Lower leg skin (tissue), 4 donors: ENCODE measurements at places on chromosomes 11 and 22. TPM values are rescaled to one million over a fixed set of nuclear protein-coding genes. Genes with fewer than 3 reads are reported as not detected.

GRCh38 chr11:112265659-112266409, 5.2 kb upstream of the PLET1 start:
- no peak for DNase-seq

DNA sequence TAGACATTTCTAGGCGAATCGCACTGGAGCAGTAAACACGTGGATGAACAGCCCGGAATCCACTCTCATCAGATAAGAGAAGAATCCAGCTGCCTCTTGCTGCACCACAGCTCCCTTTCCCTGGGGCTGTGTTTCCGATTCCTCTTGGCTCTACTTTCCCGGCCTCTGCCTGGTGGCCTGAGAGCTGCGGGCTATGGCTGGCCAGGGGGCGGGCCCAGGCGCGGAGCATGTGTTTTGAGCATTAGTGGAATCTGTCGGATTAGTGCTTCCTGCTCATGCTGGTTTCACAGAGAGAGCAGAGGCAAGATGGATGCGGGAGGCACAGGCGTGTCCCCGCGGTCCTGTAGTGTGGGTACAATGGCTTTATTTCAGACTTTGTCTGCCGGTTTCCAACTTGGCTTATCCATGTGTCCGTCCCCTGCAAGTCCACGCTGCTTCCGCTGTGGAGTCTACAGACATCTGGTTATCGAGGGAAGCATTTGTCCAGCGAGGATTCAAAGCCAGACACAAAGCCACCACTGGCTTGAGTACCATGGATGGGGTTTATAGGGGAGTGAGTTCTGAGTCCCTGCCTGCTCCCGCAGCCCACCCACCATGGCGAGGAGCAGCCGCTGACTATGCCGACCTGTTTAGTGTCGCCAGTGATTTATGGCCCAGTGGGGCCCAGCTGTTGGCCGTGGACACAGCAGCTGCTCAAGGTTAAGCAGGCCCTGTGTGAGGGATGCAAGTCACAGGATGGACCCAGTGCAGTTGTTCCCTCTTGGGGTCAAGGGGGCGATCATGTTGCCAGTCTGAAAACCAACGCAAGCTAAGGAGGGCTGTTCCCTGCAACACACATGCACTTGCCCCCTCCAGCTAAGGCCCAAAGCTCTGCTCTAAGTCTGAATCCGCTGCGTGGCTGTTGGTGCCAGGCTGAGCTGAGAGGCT, 43.3 kb upstream of the EP300 start:
- DNase-seq = peak; percentile 34

TNNI2 gene
- 10.7 TPM for total RNA-seq

- DNase-seq = no peak
Observed at GRCh38 chr11:66626926-66627325, 10.5 kb downstream of the RBM14 start.

TMEM121B gene
- total RNA-seq = 1.6 TPM

- no peak for DNase-seq
Observed at GRCh38 chr11:44564166-44564565, 1.3 kb upstream of the CD82 start.

GRCh38 chr11:11813288-11813962, 28.3 kb upstream of the USP47 start:
- no peak for DNase-seq

SCARF2 gene
- total RNA-seq = 9.6 TPM

- no peak for DNase-seq
Observed at GRCh38 chr11:68140496-68141245, 19.5 kb upstream of the CHKA start.

GRCh38 chr22:35064664-35065063, 1.3 kb upstream of the ISX start:
- peak; percentile 34 for DNase-seq

PLAAT5 gene
- total RNA-seq = 1.1 TPM

DNA sequence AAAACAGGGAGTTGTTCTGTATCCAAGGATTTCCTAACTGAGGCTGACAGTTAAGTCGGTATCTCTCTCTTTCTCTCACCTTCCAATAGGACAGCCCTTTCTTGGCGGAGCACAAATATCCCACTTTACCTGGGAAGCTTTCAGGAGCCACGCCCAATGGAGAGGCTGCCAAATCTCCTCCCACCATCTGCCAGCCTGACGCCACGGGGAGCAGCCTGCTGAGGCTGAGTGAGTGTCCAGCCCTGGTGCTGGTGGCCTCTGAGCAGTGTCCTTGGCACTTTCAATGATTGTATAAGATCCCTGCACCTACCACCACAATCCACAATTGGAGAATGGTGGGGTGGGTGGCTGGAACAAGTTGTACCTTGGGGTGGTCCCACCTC, 33.7 kb downstream of the CYB5R2 start:
- DNase-seq = peak; percentile 83

DNA sequence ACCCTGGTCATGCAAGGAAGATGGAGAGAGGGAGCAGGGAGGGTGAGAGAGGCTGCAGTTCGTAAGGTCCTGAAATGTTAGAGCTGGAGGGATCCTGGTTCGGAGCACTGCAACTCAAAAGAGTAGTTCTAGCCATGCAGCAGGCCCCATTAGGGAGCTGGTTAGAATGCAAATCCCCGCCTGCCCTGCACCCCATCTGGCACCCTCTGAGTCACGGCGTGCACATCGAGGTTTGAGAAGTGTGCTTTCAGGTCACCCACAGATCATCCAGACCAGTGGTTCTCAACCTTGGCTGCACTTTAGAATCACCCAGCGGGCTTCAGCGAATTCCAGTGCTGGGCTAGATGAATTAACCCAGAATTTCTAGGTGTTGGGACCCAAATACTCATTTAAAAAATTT, 48.2 kb downstream of the ST3GAL4 start:
- DNase-seq = no peak

DNA sequence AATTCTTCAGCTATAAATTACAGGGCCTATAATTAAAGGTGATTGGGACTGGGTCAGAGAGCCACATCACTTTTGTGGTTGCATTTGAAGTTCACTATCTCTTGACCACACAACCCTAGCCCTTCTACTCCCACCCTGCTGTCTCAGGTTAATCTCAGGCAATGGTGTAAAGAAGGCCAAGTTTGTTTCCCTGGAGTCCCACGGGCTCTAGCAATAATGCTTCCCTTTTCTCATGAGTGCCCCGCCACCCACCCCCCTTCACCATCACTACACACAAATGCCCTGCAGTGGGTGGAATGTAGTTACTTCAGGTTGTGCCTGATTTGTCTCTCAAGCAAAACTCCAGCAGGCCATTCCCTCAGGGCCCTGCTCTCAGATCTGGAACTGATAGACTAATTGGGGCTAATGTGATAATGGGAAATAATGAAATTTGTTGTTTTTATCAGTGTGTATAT, 1.8 kb upstream of the EHF start:
- DNase-seq = no peak

DNA sequence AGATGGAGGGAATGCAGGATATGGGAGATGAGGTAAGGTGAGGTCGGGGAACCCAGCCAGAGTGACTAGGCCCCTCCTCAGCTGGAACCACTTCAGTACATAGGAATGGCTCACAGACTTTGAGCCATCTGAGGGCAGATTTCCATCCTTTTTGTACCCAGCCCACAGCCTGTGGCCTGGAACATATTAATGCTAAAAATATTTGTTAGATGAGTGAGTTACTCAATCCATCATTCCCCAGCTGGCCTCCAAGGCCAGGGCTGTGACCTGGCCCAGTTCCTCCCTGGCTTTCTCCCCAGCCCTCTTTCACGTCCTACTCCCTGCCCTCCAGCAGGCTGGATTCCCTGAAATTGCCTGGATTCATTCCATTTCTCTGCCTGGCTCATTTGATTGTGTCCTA, 57.2 kb upstream of the PRDM11 start:
- DNase-seq = peak; percentile 95

DNA sequence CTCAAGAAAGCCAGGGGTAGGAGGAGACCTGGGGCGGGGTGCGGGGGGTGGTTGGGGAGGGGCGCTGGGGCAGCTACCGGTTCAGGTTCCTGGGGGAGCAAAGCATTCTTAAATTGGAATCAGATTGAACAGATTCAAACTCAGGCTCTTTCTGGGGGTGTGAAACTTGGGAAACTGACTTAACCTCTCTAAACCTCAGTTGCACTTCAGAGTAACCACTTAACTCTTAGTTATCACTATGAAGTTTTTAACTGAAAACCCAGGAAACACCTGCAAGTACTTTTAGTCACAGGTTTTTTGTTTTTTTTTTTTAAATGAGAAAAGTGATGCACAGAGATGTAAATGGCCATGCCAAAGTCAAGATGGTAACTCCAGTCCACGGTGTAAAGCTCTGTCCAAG, 72.0 kb downstream of the RCN1 start:
- no peak for DNase-seq

GRCh38 chr11:2592559-2593392, 107.0 kb downstream of the KCNQ1OT1 start:
- no peak for DNase-seq

BLID gene
- not detected for total RNA-seq

MS4A6A gene
- 11.7 TPM for total RNA-seq

GRCh38 chr11:33896911-33897310, 5.0 kb upstream of the LMO2 start:
- no peak for DNase-seq

GRCh38 chr11:65574811-65575567, 864 bp upstream of the EHBP1L1 start:
- DNase-seq = no peak

SPECC1L gene
- total RNA-seq = 17.6 TPM

GRCh38 chr11:82557274-82557673, 176.4 kb downstream of the FAM181B start:
- no peak for DNase-seq

GRCh38 chr11:67629386-67630227, at the start of gene NUDT8:
Gene NUDT8 (minus strand): TSS chr11:67629937. CDS start chr11:67629911, 26 bp downstream.
- peak; percentile 75 for DNase-seq

UCP2 gene
- 9.4 TPM for total RNA-seq

- DNase-seq = no peak
Observed at GRCh38 chr11:112004389-112004788, 20.8 kb upstream of the DLAT start.

- no peak for DNase-seq
Observed at GRCh38 chr22:33194529-33195077, 136.4 kb upstream of the SYN3 start.

ZNF280A gene
- not detected for total RNA-seq

TNNT3 gene
- 6.6 TPM for total RNA-seq

DNA sequence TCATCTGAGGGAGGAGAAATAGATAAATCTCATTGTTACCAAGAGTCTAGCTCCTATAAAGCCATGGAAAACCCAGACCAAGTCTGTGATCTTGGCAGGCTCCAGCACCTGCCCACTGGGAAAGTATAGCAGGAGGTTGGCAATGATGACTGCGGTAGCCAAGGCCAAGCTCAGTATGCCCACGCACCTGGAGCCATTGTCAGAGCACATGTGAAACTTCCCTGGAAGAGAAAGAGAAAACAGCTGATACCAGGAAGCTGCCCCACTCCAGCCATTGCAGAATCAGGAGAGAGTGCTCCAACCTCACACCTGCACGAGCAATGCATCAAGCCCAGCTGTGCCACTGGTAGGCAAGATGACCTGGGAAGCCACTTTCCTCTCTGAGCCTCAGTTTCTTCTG, 62.2 kb upstream of the HEPHL1 start:
- no peak for DNase-seq

CENPM gene
- total RNA-seq = 7.3 TPM

- peak; percentile 81 for DNase-seq
Observed at GRCh38 chr22:46905415-46905814, 143.0 kb downstream of the TBC1D22A start.

PTGDR2 gene
- total RNA-seq = 0.64 TPM

AMOTL1 gene
- 72.0 TPM for total RNA-seq

- no peak for DNase-seq
Observed at GRCh38 chr11:126662035-126662790, 306.7 kb downstream of the ST3GAL4 start.

DNA sequence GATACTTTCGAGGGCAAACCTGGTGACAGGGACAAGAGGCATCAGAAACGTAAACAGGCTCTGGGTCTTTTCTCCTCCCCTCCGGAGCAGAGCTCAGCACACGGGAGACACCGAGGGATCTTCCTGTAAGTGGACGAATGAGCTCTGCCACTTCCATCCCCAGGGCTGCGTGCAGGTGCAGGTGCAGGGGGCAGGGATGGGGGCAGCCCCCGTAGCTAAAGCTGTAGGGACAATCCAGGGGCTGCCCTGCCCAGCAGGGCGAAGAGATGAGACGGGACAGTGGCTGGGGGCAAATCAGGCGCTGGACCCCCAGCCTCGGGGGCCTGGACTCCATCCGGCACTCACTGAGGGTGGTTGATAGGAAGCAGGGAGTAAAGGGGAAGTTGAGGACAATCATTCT, 505.4 kb downstream of the BRD1 start:
- DNase-seq = peak; percentile 63

- no peak for DNase-seq
Observed at GRCh38 chr11:27242591-27242990, 120.4 kb downstream of the CCDC34 start.

ELFN2 gene
- 0.38 TPM for total RNA-seq

OR2AT4 gene
- not detected for total RNA-seq

- no peak for DNase-seq
Observed at GRCh38 chr11:70623906-70624597, 225.7 kb downstream of the CTTN start.

DNA sequence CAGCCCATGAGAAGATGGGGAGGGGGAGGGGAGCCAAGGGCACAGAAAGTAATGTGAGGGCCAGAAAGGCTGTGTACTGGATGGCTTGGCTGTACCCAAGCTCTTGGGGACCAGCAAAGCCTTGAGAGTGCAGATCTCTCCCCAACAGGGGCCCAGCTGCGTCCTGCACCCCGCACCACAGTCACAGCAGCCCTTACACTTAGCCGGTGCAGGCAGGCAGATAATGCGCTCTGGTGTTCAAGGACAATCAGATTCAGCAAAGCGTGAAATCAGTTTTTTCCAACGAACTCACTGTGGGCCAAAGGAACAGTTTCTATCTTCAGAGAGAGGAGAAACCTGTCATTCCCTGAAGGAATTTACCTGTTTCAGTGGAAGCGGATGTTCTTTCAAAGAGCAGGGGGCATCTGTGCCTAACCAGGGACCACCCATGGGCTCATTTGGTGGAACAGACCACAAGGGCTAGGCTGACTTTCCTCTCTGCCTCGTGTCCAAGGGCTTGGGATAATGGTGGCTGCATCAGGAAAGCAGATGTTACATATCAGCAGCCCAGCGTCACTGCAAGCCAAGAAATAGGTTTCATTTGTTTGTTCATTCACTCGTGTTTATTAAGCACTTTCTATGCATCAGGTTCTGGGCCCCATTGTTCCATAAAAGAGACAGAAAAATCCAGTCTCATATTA, 81.2 kb upstream of the SPON1 start:
- DNase-seq = no peak

DNA sequence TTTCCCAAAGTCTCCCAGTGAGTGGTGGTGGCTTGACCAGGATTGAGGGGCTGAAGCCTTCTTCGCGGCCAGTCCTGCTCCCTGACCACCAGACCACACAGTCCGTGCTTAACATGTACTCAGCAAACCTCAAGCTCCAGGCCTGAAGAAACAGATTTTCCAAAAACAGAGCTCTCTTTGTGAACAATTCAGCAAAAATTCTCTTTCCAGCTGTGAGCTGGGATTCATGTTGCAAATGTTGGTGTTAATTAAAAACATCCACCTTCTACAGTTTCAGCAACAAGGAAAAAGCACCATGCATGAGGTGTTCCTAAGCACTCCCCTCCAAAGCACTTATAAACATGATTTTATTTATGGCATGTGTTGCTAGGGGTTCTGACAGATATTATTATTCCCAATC, 129.5 kb downstream of the ETS1 start:
- no peak for DNase-seq
